Stimulated activated CD4-positive, alpha-beta T cell treated with anti-CD3 and anti-CD28 coated beads, Interleukin-1b, Interleukin-23, amount 100 ng/mL, for 48 hours (primary cell): ENCODE measurements at places on chromosomes 6 and 20.

- no peak for DNase-seq
These were observed 47.5 kb upstream of the CRISP1 start for GRCh38 chr6:49913636-49914375.

GRCh38 chr6:90537723-90538258 is 49.1 kb downstream of the MAP3K7 start:
- no peak for DNase-seq

- DNase-seq, result no peak
These were observed 83.1 kb downstream of the PTCHD4 start for GRCh38 chr6:48027704-48028435.

GRCh38 chr20:3733119-3733995 is 872 bp downstream of the HSPA12B start:
- no peak for DNase-seq

DNA sequence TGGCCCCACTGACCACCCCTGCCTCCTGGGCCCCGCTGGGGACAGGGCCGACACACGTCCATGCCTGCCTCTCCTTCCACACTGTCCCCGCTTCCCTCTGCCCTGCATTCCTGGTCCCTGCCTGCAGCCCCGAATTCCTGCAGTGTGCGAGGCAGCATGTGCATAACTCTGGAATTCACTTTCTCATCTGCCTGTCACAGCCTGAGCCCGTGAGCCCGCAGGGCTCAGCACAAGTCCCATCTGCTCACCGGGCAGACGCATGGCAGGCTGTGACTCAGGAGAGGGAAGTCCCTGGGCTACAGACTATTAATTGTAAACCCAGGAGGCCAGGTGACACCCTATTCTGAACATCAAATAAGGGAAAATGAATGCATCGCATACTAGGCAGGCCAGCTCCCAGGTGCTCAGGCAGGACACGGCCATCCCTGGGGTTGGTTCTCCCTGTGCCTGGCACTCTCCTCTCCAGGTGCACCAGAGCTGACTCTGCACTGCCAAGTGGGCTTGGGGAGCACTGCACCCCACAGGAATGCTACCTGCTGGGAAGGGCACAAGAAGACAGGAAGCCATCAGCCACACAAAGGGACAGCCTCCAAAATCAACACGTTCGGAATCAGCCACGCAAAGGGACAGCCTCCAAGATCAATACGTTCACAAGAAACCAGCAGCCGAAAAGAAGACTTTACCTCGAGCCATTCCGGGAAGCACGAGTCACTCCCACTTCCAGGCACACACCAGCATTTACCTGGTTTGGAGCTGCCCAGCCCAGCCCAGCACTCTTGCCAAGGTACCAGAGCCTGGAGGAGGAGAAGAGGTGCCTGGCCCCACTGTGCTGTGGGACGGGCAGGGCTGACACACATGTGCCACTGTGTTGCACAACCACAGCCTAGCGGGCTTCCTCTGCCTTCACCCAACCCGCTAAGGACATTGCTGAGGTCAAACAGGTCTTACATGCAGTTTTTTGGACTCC is 65.9 kb downstream of the DLL1 start:
- DNase-seq, result no peak

DNA sequence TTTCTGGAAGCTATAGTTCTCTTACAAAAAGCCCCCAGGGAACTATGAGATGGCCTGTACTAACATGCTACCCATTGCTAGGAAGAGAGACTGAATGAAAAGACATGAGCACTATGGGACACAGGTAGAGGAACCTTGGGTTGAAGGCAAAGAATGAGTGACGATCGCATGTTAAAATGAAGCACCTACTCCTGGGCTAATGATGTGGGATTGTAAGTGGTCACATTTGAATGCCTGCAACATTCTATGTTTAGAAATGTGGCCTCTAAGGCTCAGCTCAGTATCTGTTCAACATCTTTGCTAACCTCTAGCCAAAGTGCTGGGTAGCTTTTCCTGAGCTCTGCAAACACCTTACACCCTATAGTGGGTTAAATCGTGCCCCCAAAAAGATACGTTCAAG is 5.2 kb upstream of the ZC3H12D start:
- no peak for DNase-seq

GRCh38 chr6:168852376-168852884 is 401.2 kb downstream of the THBS2 start:
- DNase-seq, result no peak

DNA sequence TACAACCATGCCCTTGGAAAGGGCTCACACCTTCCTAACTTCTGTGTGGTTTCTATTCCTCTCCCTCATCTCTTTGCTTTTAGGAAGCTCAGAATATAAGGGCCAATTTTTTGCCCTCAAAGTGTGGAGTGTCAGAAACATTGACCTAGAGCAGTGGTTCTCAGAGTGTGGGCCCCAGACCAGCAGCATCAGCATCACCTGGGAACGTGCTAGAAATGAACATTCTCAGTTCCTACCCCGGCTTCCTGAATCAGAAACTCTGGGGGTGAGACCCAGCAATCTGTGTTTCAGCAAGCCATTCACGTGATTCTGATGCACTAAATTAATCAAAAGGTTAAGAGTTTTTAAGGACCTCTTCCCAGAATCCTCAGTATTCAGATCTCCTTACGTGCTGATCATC is 47.9 kb upstream of the IL17A start:
- no peak for DNase-seq

DNA sequence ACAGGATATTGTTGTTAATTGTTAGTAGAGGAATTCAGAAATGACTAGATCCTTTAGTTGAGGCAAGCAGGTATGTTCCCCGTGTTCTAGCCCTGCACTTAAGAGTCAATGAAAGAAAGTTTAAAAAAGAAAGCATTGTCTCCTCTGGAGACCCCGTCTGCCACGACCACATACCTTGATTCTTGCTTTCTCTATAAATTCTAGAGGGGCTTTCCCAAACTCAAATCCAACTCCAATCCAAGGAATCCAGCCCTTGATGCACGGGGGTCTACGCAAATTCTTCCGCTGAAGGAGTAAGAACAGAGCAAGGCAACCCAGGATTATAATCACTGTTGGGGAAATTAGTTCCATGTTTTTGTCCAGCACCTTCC is 401 bp downstream of the CYP39A1 start:
- DNase-seq, result no peak

DNA sequence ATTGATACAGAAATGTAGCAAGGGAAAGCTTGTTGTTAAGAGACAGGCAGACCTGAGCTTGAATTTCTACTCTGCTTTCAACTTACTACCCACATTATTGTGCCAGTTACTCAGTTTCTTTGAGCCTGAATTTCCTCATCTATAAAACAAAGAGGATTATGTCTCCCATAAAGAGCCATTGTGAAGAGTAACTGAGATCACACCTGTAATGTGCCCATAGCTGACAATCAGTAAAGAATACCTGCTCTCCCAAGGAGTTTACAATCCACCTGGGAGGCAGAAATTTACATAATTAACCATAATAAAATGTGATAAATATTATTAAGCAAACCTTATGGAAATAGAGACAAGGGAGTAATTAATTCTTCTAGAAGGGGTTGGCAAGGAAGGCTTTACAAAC is 204.9 kb downstream of the EPM2A start:
- no peak for DNase-seq

DNA sequence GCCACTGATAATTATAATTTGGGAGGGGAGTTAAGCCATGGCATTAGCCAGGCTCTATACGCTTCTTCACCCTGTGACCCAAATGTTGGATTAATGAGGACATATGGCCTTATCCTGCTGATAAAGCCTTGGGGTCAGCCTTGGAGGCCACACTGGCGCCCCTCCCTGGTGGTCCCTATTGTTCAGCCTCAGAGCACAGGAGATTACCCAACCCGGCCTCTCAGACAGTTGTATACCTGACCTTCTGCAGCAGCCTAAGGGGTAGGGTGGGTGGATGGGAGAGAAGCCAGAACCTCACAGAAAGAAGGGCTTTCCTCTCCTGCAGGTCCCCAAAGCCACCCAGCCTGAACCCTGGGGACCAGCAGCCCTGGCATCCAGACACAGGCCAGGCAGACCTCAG is 76.8 kb downstream of the LINC00237 start:
- no peak for DNase-seq

- DNase-seq, result no peak
These were observed 123.3 kb upstream of the COL21A1 start for GRCh38 chr6:56370561-56371211.

DNA sequence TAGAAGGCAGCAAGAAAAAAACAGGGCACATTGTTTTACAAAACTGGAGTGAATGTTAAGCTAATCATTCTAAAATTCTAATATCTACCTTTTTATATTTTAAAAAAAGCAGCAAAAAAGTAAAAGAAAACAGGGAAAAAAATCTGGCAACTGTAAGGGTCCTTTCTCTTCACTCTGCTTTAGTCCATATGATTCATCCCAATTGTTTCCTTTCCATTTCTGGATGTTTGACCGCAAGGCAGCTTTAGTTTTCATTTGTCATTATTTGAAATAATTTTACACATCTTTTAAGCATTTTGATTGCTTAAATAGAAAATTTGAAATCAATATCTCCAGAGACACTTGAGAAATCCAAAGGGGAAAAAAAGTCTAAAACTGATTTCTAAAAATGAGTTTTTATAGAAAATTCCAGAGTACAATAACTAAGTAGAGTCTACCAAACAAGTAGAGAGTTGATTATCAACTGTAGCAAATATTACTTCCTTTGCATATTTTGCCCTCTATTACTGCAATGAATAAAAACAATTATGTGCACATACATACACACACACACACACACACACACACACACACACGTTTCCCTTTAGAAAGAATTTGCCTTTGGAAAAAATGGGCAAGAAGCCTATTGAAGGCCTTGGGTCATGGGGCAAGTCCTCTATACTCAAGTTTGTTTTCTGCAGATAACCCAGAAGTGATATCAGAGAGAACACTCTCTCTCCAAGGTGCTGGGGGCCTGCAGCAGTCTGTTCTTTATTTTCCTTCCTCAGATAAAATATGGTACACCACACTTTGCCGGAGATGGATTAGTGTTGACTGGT is 259.7 kb downstream of the HACE1 start:
- DNase-seq, result no peak

DNA sequence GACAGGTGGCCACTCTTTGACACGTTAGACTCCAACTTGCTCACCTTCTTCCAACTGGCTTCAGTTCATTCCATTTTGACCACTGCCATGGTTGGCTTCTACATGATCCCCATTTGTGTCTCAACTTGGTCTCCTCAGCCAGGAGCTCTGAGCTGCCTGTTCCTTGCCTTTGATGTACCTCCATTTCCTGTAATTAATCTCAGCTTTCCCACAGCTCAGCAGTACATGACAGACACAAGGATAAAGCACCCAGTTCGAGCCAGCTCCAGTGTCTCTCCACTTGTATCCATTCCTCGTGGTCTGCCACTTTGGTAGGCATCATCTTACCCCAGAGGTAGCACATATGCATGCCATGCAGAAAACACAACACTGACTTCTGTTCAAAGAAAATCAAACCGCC is 161.0 kb downstream of the TSHZ2 start:
- DNase-seq, result no peak

DNA sequence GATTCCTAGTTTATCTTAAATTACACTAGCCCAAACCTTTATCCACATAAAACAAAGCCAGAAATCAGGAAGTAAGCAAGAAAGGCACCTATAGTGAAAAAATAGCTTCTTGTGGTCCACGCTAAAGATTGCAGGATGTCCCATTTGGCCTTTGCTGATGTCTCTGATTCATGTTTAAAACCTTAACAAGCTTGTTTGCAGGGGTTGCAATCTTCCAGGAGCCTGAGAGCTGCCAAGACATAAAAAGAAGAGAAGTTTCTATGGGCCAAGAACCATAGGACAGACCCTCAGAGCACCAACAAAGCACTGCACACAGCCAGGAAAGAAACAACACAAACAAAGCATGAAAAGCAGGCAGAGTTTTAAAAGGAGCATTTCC is 49.4 kb downstream of the ADAT2 start:
- DNase-seq, result no peak

- DNase-seq, result no peak
These were observed 194.4 kb downstream of the FOXA2 start for GRCh38 chr20:22389836-22390542.
